ENCODE measurements at places on chromosomes 5 and 9. TPM values are rescaled to one million over a fixed set of nuclear protein-coding genes. Genes with fewer than 3 reads are reported as not detected.

Gene SIT1
- not detected for total RNA-seq

Gene LHX3
- total RNA-seq = not detected

Gene ARL14EPL
- total RNA-seq = 1.0 TPM

Gene SPATA31E1
- not detected for total RNA-seq

Gene SOHLH1
- total RNA-seq = not detected

Gene FRMD3
- 0.96 TPM for total RNA-seq

Gene LECT2
- total RNA-seq = not detected

Gene TRPM3
- 0.09 TPM for total RNA-seq

DNA sequence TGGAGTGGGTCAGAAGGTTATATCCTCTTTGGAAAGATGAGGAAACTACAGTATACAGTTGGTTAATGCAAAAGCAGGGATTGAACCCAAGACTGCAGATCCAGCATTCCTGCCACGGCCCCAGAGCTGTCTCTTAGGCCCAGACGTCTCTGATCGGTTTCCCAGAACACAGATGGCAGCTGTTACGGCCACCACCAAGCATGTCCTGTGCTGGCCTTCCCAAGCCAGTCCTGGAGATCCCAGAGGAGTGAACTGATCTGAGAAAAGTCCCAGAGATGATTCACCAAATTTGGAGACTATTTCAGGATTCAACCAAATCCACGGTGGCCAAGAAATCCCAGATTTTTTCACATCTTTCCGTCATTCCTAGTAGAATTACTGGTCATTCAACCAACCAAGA is 20.1 kb downstream of the TNIP1 start:
- no peak for DNase-seq

GRCh38 chr9:131937451-131937850 is 142.2 kb downstream of the MED27 start:
- no peak for DNase-seq

DNA sequence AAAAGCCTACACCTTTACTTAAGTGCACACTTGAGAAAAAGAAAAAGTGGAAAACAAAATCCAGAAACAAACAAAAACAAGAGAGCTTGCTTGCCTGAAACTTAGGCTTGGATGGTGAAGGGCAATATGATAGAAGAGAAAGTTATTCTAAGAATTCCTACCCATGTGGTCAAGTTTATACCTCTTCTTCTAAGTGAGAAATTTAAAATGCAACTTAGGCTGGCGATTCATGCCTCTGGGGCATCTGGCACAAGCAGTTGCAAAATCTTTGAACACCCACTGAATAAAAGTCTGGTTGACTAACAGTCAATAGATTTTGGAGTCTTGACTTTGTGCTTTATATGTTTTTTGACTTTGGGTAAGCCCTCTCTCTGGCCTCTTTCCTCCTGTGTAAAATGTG is 239.6 kb downstream of the KDM4C start:
- DNase-seq = no peak

GRCh38 chr9:27924502-27924901 is 351.2 kb upstream of the C9orf72 start:
- no peak for DNase-seq

DNA sequence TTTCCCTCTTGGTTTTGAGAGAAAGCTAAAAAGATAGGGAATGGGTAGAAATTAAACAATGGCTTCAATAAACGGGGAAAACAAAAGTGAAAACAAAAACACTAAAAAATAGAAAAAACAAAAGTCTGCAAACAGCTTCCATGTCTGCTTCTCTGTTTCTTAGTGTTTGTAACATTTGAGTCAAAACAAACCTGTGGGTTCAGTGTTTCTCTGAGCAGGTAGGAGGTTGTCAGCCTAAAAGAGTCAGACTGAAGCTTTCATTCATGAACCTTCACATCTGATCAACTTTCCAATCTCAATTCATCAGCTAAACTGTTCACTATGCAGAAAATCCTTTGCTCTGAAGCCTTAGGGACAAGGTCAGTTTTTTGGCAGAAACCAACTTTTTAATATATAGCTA is 102.5 kb upstream of the ADAMTS16 start:
- no peak for DNase-seq

DNA sequence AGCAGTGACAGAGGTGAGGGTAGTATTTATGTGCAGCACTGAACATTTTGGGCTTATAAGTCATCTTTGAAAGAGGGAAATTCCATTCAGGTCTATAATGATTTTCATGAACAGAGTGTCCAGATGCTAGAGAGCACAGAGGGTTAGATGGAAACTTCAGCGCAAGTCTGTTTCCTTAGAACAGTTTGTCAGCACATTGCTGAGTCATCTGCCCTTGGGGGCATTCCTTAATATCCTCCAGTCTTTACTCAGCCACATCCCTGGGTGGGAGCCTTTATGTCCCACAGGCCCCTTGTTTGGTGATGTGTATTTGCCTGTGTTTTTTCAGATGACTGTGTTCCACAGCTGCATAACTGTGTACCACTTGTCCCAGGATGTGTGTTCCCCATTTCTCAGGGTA is 138.5 kb upstream of the S1PR3 start:
- DNase-seq = peak; percentile 90

- DNase-seq = peak; percentile 14
Observed at GRCh38 chr9:36486933-36487481, 85.7 kb upstream of the MELK start.

GRCh38 chr9:94773655-94774054 is 47.2 kb downstream of the AOPEP start:
- no peak for DNase-seq

- DNase-seq = no peak
Observed at GRCh38 chr9:133141833-133142595, 21.0 kb upstream of the RALGDS start.

GRCh38 chr5:95644351-95645042 is 2.1 kb upstream of the RFESD start:
- peak; percentile 63 for DNase-seq

- no peak for DNase-seq
Observed at GRCh38 chr9:88873635-88874034, 117.6 kb upstream of the S1PR3 start.

- DNase-seq = no peak
Observed at GRCh38 chr5:54829676-54830535, 155.5 kb downstream of the ESM1 start.

DNA sequence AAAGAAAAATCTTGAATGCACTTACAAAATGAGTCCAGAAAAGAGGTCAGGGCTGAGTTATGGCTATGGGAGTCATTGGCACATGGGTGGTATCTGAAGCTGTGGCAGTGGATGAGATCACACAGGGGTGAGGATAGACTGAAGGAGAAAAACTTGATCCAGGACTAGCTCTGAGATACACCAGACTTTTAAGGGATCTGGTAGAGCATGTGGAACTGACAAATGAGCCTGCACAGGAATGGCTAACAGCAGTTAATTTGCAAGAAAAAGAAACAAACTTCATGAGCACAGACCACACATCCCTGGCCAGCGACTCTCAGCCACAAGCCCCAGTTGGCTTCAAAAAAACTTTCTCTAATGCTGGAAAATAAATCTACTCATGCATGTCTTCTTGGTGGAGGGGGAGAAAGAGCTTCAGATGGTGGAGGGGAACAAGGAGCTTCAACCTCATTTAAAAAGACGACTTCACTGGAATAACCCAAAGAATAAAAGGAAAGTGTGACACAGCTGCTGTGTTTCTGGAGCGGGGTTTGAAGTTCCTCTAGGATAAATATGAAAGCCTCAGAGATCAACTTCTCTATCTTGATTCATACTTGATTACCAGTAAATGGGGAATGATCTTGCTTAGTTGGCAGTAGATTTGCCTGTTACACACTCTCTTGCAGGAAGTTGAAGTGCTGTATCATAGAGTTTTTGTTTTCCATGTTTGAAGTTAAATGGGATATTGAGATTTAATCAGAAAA is 33.6 kb downstream of the TNFAIP8 start:
- no peak for DNase-seq

DNA sequence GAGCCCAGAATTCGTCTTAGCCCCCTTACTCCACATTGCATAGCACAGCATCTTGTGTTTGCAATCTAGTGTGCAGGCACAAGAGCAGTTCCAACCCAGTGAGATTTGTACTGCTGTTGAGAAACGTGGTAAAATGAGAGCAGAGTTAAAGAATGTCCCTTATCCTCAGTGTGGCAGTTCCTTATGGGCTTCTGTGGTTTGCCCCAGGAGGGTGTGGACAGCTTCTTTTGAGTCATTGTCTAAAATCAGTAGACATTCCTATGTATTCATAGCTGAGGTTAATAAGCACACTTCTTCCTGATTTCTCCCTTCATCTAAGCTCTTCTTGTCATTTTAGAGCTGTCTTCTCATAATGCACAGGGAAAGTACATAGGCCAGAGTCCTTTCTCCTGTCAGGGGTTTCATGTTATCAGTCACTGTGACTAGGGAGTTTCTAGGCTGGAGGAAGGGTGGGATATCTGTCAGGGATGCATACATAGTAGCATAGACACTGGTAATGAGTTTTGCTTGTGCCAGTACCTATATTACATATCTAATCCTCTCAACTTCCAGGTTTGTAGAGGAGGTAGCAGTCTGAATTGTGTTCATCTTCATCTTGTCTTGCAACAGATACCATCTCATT is 2.0 kb upstream of the CAVIN4 start:
- DNase-seq = peak; percentile 90

GRCh38 chr5:74394916-74395880 is 245.3 kb downstream of the ENC1 start:
- DNase-seq = peak; percentile 14

GRCh38 chr5:127650022-127650421 is 1.1 kb downstream of the CTXN3 start:
- DNase-seq = no peak

DNA sequence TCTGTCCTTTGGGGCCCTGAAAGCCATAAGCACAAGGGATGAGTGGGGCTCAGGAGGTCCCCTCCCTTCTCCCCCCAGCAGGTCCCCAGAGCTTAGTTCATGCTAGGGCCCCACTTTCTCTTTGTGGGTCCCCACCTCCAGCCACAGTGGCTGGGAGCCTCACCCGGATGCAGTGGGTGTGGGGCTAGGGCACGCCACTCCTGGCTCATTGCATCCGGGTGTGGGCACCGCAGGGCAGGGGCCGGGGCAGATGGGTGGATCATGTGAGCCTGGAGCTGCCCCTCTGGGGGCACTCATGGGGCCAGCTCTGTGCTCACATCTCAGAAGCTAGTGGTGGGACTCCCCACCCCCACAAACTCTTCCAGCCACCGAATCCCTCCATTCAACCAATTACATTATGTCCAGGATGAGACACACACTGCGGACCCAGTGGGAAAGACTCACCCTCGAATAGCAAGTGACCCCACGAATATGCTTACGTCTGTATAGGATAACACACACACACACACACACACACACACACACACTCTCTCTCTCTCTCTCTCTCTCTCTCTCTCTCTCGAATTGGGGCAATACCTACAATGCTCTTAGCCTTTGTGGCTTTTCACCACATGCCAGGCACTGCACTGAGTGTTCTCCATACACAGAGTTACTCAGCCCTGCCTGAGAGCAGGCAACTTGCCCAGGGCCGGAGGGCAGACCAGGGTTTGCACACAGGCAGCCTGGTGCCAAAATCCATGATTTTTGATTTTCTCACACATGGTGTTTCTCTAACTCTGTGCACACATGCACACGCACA is 16.8 kb upstream of the PHYKPL start:
- no peak for DNase-seq

DNA sequence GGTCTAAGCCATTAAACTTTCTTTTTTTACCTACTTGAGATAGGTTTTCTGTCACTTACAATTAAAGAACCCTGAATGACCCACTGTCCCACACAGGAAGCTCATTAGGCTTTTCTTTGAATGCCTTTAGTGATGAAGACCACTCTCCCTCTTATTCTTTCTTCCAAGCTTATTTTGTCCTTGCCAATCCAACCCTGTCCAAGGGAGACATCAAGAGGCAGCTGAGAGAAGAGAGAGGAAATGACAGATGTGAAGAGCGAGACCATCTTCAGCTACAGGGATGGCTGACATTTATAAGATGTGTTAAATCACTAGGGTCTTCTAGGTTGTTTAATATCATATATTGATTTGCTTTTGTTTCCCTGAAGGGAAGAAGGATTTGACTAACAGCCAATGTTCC is 133.5 kb downstream of the FAM114A2 start:
- DNase-seq = no peak

GRCh38 chr9:19022206-19022605 is 10.8 kb downstream of the SAXO1 start:
- DNase-seq = no peak

- peak; percentile 5 for DNase-seq
Observed at GRCh38 chr5:167853421-167853820, 438.0 kb upstream of the WWC1 start.

DNA sequence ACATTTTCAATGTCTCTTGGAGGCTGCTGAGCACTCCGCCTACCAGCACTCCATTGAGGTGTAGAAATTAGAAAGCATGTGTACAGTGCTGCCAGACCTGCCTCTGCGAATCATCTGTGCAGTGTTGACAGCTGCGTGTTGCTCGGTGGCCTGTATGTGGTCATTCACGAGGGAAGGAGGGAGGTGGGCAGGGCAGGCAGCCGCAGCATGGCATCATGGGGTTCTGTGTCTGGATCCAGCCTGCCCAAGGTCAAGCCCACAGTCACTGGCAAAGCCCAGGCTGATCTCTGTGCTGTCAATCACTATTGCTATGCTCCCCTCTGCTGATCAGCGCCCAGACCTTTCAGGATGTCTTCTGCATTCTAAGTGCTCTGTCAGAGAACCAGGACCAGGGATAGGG is 8.0 kb upstream of the PDZD2 start:
- no peak for DNase-seq

- DNase-seq = no peak
Observed at GRCh38 chr5:64269164-64269563, 103.5 kb downstream of the RNF180 start.

DNA sequence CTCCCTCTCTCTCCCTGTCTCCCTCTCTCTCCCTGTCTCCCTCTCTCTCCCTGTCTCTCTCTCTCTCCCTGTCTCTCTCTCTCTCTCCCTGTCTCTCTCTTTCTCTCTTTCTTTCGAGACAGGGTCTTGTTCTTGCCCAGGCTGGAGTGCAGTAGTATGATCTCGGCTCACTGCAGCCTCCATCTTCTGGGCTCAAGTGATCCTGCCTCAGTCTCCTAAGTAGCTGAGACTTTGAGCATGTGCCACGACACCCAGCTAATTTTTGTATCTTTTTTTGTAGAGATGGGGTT is 14.3 kb downstream of the TRIO start:
- DNase-seq = no peak

DNA sequence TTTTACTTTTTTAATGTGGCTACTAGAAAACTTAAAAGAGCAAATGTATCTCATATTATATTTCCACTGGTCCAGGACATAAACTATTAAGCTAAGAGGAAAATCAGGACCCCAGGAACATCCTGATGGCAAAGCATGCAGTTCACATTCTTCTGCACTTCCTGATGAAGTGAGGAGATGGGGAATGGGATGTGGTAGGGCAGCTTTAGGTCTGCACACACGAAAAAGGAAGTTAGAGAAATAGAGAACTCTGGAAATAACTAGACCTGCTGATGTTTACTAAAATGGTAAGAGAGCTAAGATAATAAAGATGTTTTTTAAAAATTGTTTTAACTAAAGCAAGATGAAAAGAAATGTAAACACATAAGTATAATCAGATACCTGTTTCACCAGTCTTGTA is 39.7 kb upstream of the NIPBL start:
- no peak for DNase-seq
